A549 (cell line): ENCODE measurements at places on chromosomes 6 and 20. TPM values are rescaled to one million over a fixed set of nuclear protein-coding genes. Genes with fewer than 3 reads are reported as not detected.

The GINS1 gene
- polyA plus RNA-seq: 30.7 to 34.2 TPM (median 33.6 TPM) in 3 replicates

GRCh38 chr6:157951828-157952227 lies 29.8 kb upstream of the SYNJ2 start:
- no peak for DNase-seq

- no peak for DNase-seq
Measured at GRCh38 chr6:8858854-8859331, 423.5 kb upstream of the SLC35B3 start.

GRCh38 chr20:18983796-18984195 lies 170.2 kb downstream of the SCP2D1 start:
- DNase-seq: no peak

The SIRPD gene
- not detected in 3 replicates for polyA plus RNA-seq

GRCh38 chr20:31607640-31608250 lies 2.7 kb downstream of the ID1 start:
- DNase-seq: no peak

DNA sequence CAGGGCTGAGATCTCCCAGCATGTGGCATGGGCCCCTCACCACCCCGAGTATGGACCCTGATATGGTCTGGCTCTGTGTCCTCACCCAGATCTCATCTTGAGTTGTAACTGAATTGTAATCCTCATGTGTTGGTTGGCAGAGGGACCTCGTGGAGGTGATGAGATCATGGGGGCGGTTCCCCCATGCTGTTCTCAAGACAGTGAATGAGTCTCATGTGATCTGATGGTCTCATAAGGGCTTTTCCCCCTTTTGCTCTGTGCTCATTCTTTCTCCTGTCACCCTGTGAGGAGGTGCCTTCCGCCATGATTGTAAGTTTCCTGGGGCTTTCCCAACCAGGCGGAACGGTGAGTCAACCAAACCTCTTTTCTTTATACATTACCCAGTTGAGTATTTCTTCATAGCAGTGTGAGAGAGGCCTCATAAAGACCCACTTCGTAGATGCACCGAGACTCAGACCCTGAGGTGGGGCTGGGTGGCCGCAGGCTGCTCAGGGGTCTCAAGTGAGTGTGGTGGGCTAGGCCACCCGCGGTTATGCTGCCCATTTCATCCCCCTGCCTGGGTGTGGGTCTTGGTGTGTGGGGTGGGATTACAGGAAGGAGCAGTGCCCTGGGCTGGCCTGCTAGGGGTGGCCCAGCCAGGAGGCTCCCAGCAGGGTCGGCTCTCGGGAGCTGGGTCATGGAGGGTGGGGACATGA lies 26.2 kb upstream of the GATA5 start:
- DNase-seq: peak; percentile 46
